Right ventricle myocardium inferior (tissue), 1 donor: ENCODE measurements at places on chromosomes 4 and X.

GRCh38 chr4:6329478-6330383, 60.1 kb downstream of the WFS1 start:
- no peak for DNase-seq

GRCh38 chr4:168050002-168050401, 42.3 kb upstream of the ANXA10 start:
- no peak for DNase-seq

DNA sequence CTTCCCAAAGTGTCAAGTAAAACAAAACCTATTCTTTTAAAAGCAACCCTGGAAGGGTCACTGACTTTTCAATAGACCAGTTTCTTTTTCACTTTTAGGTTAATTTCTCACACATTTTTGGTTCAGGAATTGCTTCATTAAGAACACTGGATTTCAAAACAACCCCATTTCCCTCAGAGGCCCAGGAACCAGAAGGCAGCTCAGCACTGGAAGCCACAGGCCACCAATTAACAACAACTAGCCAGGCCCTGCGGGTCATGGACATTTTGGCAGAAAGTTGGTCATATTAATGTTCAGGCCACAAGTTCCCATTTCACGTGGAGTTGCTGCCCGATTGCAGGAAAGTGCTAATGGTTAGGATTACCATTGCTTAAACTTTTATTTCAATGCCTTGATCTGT, 39.8 kb downstream of the HAND2 start:
- no peak for DNase-seq

DNA sequence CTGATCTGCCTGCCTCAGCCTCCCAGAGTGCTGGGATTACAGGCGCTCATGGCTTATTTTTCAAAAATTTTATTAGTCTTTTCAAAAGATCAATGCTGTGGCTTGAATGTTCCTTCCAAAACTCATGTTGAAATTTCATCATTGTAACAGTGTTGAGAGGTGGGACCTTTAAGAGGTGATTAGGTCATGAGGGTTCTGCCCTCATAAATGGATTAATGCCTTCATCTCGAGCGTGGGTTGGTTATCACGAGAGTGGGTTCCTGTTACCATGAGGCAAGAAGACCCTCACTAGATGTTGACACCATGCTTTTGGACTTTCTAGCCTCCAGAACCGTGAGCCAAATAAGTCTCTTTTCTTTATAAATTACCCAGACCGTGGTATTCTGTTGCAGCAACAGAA, 30.3 kb downstream of the EIF2S3 start:
- DNase-seq: no peak

DNA sequence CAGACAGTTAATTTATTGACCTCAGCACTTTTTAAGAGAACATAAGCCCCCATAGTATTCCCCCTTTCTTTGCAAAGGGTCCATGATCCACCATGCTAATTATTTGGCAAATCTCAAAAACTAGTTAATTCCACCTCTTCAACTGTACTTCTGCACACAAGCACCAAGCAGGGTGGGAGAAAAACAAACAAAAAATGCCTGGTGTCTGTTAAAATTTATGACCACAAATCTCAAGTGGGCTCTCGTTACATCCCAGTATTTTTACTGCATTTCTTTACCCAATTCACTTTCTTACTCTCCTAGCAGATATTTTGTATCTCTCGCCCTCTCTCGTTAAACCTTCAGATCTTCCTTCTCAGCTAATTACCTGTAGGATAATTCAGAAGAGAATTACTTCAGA, 6.1 kb downstream of the ARSJ start:
- no peak for DNase-seq

- no peak for DNase-seq
Observed at GRCh38 chr4:91470671-91471070, 833.1 kb upstream of the GRID2 start.

DNA sequence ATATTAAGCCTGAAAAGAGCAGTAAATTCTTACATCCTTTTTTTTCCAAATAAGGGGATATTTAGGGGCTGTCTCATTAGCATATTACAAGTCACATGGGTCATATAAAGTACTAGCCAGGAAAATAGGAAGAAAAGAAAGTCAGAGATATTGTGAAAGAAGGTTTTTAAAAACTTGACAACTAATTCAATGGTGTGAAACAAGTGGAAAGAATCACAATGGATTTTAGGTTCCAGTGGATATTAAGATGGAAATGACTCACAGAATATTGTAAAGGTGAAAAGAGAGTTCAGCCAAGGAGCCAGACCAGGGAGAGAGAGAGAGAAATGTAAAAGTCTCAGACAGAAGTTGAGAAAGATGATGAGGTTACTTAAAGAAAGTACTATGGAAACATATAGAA, 297.2 kb downstream of the IQCM start:
- DNase-seq: no peak

GRCh38 chr4:126182786-126183185, 868.0 kb downstream of the FAT4 start:
- no peak for DNase-seq
